RWPE2 (cell line): ENCODE measurements at places on chromosomes 6 and 20.

GRCh38 chr6:131555992-131556391, 17.0 kb upstream of the ARG1 start:
- no peak for DNase-seq

GRCh38 chr6:137811916-137812553, 55.0 kb upstream of the TNFAIP3 start:
- no peak for DNase-seq

DNA sequence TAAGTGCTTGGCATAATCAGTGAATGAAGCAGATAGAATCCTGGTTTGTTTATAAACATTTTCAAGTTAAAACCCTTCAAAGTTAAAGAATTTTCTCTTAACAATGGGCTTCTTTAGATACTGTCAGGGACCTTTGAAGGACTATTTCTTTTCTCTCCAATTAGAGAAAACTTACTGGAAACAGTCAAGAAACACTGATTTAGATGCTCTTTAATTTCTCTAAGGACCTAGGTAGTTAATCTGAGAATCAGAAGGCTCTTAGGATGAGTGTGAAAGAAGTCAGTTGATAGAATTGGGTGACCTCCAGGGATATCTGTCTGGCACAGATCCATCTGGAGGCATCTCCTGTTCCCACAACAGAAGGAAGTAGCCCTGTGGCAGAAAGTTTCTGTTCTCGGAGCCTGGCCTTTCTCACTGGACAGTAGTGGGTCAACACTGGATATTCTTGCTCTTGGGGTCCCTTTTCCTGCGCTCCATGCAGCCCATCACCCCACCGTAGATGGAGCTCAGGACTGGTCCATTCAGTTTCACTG, 22.5 kb downstream of the KIAA0408 start:
- DNase-seq = no peak

DNA sequence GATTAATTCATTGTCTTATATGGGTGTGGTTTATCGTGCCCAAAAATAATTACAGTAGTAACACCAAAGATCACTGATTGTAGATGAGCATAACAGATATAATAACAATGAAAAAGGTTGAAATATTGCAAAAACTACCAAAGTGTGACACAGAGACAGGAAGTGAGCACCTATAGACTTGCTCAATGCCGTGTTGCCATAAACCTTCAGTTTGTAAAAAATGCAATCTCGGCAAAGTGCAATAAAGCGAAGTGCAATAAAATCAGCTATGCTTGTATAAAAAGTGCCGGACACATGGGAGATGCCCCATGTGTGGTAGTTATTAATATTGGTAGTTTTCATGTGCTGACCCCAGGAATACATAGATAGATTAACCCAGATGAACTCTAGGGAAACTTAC, 192.6 kb downstream of the NRN1 start:
- DNase-seq = no peak

- DNase-seq = no peak
Measured at GRCh38 chr6:168903613-168904345, 349.9 kb downstream of the THBS2 start.
